ENCODE measurements at places on chromosomes 3 and 15.
A peak's percentile ranks its signal among the peaks of the same experiment; 100 is the strongest.

- DNase-seq: no peak
Observed at GRCh38 chr3:11494131-11494916, 149.4 kb downstream of the VGLL4 start.

GRCh38 chr3:127824151-127824825, 2.0 kb upstream of the MGLL start:
- no peak for DNase-seq

DNA sequence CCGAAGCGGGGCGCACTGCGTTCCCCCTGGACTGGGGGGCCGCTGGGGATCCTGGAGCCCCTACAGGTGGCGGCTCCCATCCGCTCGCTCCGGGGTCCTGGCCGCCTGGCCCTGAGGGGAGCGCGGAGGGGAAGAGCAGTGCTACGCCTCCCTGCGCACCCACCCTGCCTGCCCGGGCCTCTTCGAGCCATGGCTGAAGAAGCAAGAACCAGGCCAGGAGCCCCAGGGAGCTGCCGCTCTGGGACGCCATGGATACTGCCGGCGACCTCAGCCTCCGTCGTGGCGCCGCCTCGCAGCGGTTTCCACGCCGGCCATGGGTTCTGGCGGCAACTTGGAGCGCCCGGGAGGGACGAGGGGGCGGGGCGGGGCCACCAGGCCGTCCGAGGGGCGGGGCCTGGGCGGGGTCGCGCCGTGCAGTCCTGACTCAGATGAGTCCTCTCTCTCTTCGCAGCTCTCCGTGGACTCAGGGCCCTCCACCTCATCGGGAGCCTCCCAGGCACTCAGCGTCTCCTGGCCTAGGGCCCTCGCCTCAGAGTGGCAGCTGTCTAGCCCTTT, 50.9 kb downstream of the MYL3 start:
- peak; percentile 32 for DNase-seq

DNA sequence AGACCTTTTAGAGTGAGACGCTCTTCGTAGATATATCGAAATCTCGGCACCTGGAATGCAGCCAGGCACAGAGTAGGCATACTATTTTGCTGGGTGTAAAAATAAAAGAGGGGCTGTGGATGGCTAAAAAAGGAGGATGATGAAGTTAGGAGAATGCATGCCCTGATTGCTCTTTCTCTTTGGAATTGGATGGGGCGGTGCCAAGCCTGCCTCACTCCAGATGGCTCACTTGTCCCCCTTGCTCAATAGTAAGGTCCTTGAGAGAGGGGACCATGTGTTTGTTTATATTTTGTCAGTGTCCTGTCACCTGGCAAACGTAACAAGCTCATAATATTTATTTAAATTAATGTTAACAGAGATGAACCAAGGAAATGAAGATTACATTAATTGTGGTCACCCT, 33.0 kb downstream of the SNRK start:
- no peak for DNase-seq

DNA sequence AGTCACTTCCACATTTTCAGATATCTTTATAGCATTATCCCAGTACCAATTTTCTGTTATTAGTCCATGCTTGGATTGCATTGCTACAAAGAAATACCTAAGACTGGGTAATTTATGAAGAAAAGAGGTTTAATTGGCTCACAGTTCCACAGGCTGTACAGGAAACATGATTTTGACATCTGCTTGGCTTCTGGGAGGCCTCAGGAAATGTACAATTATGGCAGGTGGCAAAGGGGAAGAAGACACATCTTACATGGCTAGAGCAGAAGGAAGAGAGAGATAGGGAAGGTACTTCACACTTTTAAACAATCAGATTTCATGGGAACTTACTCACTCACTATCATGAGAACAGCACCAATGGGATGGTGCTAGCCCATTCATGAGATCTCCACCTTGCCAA, 172.3 kb upstream of the GPR149 start:
- no peak for DNase-seq

DNA sequence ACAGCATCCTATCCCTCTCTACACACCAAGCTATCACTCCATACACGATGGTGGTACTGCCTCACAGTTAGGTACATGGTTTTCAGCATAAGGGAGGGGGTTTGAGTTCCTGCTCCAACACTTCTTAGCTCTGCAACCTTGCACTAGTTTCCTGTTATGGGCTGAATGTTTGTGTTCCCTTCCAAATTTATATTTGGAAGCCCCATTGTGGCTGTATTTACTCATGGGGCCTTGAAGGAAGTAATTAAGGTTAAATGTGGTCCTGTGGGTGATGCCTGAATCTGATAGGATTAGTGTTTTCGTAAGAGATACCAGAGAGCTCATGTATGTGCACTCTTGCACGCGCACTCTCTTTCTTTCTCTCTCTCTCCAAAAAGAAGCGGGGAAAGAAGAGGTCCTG, 259.4 kb downstream of the RORA start:
- DNase-seq: no peak

DNA sequence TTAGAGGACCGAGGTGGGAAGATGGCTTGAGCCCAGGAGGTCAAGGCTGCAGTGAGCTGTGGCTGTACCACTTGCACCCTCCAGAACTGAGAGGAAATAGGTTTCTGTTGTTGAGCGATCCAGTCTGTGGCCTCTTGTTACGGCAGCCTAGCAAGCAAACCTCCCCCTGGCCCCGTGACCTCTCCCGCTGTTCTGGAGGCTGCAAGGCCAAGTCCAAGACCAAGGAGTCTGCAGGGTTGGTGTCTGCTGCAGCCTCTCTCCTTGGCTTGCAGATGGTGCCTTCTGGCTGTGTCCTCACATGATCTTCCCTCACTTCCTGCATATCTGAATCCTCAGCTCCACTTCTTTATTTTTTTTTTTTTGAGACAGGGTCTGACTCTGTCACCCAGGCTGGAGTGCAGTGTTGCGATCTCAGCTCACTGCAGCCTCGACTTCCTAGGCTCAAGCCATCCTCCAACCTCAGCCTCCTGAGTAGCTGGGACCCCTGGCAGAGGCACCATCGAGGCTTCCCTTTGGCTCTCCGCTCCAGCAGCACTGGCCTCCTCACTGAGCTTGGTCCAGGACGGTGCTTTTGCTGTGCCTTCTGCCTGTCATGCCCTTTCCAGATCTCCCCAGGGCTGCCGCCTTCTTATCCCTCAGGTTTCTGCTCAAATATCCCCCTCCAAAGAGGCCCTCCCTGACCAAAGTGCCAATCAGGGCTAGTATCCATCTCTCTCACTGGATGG, 18.0 kb upstream of the PLXND1 start:
- DNase-seq: no peak

DNA sequence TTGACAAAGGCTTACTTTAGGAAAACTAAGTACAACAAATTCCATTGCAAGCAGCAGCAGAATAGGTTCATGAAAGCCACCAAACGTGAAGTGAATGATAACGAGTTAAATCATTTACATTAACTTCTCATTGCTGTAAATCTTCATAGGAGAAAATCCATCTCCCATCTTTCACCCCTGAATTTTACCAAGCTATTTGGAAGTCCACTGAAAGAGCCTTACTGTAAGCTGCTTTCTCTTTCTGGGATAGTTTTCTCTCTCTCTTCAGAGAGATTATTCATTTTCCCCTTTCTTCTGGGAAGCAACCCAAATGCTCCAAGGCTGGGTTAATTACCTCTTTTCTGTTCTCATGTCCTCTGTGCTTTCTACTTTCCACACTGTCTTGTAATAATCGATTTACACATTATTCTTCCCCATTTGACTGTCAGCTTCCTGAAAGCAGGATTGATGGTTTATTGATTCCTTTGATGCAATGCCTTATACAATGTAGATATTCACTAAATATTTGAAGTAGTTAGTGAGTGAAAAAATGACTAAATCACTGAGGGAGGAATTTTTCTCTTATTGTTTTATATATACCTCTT, 914.3 kb upstream of the ARPP21 start:
- DNase-seq: no peak

DNA sequence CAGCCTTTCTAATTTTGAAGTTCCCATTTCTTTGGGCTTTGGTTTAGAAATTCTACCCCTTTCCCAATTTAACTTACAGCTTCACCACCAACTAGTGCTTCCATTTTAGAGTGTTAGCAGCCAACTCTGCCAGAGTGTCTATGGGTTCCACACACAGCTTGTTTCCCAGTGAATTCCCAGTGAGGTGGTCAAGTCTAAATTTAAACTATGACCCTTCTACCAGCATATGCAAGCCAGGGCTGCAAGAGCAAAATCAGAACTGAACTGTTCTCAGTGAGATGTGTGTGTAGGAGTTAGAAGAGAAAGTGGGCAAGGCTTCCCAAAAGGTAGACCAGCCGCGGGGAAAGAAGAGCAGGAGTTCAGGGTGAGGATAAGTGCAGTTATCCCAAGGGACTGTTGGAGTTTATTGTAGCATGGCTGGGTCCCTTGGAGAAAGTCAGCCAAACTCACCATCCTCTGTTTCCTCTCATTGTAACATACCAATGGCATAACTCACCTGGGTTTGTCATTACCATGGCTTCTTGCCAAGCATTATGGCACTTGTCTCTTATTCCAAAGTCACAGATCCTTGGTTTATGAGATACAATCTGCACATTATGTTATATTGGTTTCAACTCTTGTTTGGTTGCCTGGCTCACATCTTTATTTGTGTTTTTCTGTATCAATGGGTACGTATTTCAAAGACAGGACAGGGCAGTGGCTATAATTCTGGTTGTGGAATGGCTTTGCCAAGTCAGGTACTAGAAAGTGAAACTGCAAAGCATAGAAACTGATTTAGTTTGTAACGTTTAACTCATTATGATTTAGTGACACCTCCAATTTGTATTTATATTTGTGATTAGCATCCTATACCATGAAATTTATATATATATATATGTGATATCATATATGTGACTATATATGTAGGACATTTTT, 130.2 kb upstream of the UMPS start:
- DNase-seq: no peak

DNA sequence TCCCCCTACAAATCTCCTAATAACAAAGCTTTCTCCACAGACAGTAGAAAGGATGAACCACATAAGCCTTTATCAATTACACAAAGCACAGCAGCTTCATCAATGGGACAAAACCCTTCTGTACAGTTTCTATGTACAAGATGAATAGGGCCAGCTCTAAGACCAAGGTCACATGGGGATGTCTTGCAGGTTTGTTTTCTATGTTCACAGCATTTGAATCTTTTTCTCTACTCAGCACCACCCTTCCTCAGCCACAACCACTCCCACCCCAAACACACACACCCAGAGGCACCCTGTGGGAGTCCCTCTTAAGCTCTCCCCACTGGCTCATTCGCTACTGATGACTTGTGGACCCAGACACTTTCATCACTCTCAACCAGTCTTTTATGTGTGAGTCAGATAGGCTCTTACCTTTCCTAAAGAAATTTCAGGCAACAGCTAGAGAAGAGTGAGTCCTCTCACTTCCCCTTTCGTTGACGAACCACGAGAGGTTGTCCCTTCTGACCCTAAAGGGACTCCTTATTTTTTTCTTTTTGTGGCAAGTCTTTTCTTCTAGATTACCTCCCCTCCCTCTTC, 57.9 kb downstream of the ARHGAP31 start:
- DNase-seq: no peak

DNA sequence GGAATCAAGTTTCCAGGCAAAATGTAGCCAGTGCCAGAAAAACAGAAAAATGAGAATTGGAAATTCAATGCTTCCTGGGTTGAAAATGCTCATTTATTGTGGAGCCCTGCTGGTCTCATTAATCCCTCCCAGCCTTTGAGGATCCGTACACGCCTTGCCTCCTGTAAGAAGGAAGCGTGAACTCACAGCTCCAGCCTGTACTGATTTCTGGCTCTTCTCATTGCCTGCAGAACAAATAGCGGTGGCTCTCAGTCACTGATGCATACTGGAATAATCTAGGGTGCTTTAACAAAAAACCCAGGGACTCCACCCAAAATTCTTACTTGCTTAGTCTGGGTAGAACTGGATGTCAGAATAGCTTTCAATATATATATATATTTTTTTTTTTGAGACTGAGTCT, 29.3 kb upstream of the SLC24A5 start:
- DNase-seq: no peak

DNA sequence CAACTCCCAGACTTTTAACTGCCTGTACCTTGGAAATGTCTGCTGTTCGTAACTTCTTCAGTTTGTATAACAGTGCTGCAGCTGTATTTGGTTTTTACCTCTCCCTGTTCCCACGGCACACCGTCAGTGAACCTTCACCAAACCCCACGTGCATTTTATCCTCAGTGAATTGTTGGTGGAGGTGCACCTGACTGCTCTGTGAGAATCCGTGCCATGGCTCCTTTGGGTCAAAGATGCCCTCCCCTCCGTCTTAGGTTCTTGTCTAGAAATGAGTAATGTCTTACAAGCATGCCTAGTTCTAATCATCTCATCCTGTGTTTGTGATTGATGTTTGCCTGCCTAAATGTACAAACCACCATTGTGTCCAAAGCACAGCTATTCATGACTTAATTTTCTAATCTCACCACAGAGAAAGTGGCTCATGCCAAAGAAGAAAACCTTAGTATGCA, 28.2 kb downstream of the TPM1 start:
- no peak for DNase-seq

DNA sequence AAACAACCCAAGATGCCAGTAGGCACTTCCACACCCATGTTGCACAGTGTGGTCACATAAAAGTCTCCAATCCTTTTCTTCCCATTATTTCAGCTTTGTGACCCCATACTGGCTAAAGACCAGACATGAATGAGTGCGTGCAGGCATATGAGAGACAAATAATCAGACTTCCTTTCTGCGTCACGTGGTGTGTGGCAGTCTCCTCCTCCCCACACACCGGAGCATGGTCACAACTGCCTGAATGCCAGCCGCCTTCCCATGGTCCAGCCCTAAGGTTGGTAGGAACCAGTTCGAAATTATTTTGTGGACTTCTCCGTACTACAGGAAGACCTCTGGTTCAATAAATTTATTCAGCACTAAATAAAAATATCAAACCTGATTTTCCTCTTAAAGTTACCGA, 65.5 kb downstream of the VGLL4 start:
- DNase-seq: no peak

GRCh38 chr3:188046561-188047211, 107.3 kb upstream of the LPP start:
- DNase-seq: no peak

DNA sequence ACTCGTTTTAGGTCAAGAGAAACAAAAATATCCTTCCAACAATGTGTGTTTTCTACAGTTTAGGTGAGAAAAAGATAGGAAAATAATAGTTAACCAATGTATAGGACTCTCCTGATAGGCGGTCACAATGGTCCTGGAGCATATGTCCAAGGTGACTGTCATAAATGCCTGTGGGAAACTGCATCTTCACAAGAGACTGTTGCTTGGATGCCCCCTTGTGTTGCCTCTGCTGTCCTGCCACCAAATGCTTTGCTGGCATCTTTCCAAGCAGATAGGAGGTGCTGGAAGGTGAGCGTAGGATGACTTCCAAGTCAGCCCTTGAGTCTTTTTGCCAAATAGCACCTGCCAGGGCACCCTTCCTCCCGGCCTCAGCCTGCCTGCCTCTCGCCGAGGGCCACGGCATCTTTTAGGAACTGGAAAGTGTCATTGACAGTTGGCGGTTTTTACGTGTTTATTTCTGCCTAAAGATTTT, 24.1 kb upstream of the SACM1L start:
- no peak for DNase-seq

- DNase-seq: no peak
Observed at GRCh38 chr3:158267015-158267414, 157.1 kb downstream of the RSRC1 start.

DNA sequence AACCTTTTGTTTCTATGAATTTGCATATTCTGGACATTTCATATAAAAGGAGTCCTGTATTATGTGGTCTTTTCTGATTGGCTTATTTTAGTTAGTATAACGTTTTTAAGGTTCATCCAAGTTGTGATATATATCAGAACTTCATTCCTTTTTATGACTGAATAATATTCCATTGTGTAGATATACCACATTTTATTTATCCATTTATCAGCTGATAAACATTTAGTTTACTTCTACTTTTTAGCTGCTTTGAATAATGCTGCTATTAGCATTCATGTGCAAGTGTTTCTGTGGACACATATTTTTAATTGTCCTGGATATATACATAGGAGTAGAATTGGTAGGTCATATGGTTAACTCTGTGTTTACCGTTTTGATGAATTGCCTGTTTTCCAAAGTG, 498.5 kb upstream of the ADAMTS9 start:
- no peak for DNase-seq

All from stimulated activated CD4-positive, alpha-beta T cell treated with anti-CD3 and anti-CD28 coated beads, Interleukin-1b, Interleukin-23, amount 100 ng/mL, for 1 hour (primary cell).